Stimulated activated CD8-positive, alpha-beta memory T cell treated with anti-CD3 and anti-CD28 coated beads, Interleukin-15, amount 100 ng/mL, for 48 hours (primary cell): ENCODE measurements at places on chromosomes 2 and 18.

DNA sequence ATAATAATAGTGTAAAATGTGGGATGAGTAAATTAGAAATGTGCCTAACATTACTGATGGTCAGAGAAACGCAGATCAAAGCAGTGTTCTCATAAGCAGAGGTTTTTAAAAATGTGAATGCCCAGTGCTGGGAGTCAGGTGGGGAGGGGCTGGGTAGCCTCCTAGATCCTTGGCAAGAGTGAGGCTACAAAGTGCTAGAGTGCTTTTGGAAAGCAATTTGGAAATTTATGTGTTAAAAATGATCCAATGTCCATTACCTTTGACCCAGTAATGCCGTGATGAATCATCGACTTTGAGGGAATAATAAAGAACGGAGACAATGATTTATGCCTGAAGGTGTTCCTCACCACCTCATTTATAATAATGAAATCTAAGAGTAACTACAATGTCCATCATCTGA, 44.9 kb upstream of the TWIST2 start:
- DNase-seq: no peak

DNA sequence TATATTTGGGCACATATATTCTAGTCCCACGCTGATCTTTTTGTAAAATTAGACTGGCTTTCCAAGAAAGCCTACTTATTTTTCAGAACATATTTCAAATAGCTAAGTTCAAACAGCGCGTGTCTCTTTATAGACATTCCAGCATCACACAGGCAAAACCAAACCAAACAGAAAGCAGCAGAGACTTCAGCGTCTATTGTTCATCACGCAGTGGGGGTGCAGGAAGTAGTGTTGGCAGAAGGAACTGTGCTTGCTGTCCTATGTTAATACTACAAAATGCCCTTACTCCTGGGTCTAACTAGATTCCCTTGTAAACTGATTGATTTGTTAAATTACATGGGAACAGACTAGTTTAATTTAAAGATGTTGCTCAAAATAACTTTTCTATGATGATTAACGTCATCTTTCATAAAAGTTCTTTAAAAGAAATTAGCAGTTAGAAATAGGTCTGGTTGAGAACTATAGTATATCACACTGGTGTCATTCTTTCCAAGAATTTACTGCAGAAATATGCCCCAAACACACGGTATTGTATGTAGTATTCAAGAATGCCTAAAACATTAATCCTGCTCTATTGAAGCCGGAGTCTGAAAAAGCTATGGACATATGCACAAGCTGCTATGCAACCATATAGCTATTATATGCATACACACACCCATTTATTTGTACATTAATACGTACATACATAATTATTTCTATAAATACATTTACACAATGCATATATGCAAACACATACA, 436.3 kb downstream of the CBLN2 start:
- DNase-seq: no peak

DNA sequence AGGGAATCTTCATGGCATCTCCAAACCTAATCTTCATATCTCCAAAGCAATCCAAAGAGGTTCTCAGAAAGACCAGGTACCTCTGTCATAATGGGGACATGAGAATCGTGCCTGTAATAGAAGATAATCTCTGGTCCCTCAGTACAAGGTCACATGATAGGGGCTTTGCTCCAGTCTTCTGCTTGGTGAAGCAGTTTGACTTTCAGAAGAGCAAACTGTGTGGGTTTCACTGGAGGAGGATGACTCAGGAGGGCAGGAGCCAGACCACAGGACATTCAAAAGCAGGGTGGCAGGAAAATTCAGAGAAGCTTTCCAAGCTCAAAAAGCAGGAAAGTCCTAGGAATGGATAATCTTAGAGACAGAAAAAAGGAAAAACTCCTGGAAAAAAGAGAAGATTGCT, 10.6 kb upstream of the PAX3 start:
- no peak for DNase-seq

DNA sequence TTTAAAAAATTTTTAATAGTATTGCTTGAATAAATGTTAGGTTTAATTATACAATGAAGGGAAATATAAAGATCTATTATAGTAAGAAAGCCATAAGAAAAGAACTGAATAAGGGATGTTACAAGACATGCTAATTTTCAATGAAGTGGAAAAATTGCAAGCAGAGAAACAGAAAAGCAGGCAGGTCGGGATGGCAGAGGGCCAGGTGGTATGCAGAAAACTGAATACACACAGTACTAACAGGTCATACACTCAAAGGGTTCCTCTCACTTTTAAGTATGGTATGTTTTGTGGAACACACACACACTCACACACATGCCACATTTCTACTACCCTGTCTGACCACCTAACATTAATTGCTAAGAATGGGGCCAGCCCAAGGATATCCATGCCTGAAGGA, 76.7 kb upstream of the DTNA start:
- DNase-seq: no peak

- DNase-seq: no peak
Observed at GRCh38 chr2:15223887-15224286, 337.2 kb downstream of the NBAS start.

DNA sequence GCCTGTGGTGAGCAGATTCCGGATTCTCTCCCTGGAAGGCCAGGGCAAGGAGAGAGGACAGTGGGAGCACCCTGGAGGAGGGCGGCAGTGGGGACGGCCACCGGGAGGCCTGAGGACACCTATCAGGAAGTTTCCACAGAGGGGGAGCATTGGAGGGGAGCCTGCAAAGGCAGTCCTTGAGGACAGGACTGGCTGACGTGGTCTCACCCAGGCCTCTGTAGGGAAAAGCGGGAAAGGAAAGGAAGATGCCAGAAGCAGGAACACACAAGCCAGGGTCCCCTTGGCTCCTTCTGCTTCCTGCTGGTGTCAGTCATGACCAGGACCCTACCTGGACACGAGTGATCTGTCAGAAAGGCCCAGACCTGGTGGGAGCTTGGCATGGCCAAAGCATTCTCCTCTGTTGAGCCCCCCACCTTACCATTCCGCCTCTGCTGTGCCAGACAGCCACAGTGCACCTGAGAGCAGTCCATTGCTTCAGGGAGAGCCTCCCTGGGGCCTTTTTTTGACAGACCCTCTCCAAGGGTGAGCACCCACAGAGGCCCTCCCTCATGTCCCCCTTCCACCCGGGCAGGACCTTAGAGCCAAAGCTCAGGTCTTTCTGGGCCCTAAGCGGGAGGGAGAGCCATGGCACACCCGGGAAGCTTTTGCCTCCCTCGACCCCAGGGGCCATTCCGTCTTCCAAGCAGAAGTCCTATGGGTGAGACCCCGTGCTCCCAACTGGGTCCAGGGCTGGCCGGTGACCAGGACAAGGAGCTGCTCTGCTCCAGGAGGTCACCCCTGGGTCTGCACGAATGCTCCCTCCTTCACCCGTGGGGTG, 333.1 kb downstream of the DYSF start:
- DNase-seq: no peak

- DNase-seq: no peak
Observed at GRCh38 chr2:134657650-134658250, 61.0 kb downstream of the TMEM163 start.

GRCh38 chr2:133955169-133955568, 298.7 kb upstream of the MGAT5 start:
- no peak for DNase-seq

DNA sequence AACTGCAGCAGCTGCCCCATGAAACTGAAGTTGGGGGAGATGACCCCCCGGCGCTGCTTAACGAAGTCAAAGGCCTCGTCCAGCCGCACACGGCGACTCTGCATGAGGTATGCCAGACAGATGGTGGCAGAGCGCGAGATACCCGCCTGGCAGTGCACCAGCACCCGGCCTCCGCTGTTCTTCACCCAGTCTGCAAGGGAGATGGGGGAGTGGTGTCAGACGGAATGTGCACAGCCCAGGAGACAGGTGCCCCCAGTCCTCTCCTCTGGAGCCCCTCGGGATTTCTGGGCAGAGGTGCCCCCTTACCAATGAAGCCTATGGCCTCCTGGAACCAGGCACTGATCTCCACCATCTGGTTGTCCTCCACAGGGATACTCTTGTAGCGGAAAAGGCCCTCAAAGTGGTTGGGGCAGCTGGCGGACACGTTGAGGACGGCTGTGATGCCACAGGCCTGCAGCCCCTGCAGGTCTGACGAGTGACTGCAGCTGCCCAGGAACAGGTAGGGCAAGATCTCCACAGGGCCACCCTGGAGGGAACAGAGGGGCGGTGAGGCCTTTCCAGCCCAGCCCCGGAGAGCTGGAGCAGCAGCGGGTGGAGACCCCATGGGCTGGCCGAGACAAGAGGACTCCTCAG, 1.3 kb downstream of the DUSP2 start:
- DNase-seq: no peak

DNA sequence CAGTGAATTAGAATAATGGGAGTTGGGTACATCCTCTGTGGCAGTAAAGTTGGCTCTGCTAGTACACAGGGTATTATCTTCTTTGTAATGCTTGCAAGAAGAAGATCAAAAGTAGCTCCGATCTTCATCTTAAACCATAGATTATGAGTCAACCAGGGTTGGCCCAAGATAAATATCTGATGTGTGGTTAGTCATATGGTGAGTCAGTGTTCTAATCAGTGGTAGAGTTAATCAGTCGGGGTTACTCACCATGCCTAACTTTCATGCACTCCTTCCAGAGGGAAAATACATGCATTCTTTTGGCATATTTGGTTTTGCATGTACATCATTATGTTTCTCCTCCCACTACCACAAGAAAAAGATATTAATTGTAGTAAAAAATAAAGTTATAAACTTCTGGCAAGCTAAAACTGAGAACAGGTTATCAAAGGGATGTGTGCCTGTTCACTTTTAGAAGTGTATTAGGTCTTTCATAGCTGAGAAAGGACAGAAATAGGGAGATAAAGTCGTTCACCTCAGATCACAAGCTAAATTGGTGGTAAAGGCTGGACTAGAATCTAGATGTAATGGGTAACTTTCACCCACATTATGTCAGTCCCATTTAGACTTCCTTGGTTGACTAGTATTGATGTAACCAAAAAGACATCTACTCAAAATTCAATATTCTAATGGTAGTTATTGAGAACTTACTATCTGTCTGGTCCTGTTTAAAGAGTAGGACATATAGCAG, 684.4 kb downstream of the IRS1 start:
- DNase-seq: no peak

DNA sequence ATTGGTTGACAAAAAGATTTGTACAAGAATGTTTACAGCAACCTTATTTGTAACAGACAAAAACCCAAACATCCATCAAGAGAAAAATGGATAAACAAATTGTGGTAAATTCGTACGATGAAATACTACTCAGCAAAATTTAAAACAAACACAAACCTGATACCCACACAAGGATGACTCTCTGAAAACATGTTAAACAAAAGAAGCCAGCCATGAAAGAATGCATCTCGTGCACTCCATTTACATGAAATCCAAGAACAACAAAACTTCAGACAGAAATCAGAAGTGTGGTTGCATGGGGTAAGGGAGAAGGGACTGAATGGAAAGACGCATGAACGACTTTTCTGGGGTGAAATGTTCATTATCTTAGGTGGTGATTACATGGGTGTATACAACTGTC, 93.4 kb downstream of the SLC25A12 start:
- DNase-seq: no peak

DNA sequence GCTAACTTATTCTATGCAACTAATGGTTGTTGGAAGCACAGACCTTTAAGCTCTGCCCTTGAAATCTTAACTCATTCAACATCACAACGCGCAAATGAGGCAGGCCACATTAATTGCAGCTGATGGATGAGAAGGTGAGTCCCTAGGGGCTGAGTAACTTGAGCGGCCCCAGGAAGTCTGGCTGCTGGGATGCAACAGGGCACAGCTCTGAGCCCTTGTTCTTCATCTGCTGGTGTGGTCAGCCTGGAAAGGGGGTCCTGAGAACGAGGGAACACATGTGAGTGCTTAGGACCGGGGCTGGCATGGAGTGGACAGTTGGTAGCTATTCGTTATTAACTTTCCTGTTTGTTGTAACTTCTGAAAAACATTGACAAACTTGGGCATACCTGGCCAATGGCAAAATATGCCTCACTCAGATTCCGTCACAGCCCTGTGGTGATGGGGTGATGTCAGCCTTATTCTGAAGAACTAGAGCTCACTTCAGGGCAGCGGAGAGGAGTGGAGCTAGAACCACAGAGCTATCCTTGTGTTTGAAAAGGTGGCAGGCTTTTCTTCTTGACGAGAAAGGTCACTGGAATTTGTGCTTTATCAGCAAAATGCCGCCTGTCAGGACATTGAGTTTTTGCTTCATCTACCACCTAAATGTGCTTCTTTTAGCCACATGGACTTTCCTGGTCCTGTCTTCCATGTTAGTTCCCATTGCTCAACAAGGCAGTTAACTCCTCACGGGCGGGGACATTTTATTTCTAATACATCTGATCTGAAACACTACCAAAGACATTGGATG, 145.9 kb upstream of the FHL2 start:
- DNase-seq: no peak

DNA sequence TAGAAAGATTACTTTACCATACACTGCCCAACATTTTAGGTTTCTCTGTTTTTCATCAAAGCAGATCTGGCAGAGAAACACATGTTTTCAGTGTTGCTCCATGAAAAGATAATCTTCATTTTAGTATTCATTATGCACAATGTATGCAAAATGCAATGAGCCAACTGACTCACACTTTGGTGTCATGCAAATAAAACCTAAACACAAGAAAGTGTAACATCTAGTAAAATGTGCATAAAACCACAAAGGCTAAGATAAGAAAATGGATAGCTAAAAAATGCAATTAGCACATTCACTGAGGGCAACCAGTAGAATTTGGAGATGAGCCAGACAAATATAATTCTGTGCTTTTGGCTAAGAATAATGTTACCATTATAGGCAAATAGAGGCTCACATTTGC, 203.5 kb upstream of the UBE2E3 start:
- no peak for DNase-seq

GRCh38 chr2:29189052-29189451, 73.8 kb downstream of the CLIP4 start:
- no peak for DNase-seq

GRCh38 chr2:24538720-24539119, 47.7 kb downstream of the NCOA1 start:
- DNase-seq: no peak

DNA sequence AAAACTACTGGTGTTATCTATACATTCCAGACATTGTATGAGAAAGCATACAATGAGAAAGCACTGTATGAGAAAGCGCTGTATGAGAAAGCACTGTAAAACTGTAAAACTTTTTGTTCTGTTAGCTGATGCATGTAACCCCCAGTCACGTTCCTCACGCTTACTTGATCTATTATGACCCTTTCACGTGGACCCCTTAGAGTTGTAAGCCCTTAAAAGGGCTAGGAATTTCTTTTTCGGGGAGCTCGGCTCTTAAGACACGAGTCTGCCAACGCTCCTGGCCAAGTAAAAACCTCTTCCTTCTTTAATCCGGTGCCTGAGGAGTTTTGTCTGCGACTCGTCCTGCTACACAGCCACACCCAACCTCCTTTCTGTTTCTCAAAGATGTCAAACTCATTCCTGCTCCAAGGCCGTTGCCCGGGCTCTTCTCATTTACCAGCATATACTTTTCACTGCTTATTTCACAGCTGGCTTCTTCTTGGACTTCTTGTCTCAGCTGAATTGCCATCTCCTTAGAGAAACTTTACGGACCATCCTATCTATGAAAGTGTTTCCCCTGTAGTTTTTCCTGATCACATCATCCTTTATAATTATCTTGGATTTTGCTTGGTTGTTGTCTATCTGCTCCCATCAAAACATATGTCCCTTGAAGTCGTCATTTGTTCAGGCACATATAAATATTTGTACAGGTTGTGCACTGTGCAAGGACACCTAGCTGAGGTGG, 29.8 kb upstream of the YES1 start:
- DNase-seq: no peak
